Left lung (tissue), 14 donors: ENCODE measurements at places on chromosomes 2 and 18. TPM values are rescaled to one million over a fixed set of nuclear protein-coding genes. Genes with fewer than 3 reads are reported as not detected.

Gene SH3RF3
- polyA plus RNA-seq, result 7.0 TPM

Gene SNRNP27
- 64.5 TPM for polyA plus RNA-seq

Gene KIAA2012
- 1.4 TPM for polyA plus RNA-seq

Gene LRATD1
- polyA plus RNA-seq, result 14.0 TPM

Gene SLC14A1
- 1.1 TPM for polyA plus RNA-seq

Gene ZNF804A
- polyA plus RNA-seq, result 0.06 TPM

DNA sequence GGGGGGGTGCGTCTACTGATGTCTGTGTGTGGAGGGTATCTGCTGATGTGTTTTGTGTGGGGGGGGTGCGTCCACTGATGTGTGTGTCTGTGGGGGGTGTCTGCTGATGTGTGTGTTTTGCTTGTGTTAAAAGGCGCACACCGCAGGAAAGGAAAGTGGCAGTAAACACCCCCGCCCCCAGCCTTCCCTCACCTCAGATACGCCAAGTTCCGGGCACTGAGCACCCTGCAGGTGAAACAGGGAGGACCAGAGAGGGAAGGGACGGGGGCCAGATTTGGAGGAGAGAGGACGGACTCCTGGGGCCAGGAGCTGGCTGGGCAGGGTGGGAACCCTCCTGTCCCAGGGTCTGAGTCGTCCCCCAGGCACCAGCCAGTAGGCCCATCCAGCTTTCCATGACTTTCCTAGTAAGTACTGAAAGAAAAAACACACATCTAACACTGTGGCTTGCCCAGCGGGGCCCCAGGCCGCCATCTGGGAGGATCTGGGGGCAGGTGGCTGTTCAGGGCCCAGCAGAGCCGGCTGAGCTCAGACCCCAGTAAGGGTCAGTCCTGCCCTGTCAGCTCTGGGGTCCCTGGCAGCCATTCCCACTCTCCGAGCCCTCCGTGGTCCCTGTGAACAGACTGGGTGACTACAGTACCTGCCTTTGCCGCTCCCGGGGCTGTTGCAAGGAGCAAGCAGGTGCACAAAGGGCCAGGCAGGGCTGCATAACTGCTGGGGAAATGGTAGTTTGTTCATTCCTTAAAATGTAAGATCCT is 126.9 kb downstream of the NFATC1 start:
- no peak for DNase-seq

DNA sequence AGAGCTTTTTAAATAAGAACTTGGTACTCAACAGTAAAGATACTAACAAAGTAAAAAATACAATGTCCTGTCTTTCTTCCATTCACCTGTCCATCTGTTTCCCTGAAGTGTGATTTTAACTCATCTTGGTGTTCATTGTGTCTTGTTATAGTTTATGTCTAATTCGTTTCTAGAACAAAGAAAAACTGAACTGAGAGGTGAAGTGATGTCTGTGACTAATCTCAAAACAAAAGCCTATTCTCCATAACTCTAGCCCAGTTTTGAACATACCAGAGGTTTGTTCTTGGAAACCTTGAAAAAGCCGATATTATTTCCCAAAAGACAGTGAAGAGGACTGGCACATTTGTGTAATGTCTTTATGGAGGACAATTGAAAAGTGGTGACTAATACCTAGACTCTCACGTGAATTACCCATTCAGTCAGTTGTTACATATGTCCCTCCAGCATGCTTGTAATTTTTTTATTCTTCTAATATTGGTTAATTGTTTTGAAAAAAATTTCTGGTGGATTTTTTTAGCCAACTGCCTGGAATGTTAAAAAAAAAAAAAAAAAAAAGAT is 725.8 kb downstream of the SATB2 start:
- DNase-seq, result no peak

DNA sequence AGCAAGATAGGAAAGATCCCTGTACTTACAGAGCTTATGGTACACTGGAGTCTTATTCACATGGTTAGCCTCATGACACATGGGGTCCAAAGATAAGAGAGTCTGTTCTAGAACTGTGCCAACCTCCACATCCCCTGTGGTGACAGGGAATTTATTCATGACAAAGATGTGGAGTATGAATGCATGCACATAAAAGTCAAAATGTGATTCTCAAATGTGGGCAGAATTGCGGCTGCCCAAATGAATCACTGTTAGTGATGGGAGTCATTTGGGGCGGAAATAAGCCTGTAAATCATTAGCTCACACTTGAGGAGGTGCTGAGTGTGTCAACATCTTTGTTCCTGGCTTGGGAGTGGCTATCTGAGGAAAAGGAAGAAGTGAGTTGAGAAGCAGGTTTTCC is 560.6 kb downstream of the SLC4A3 start:
- DNase-seq, result no peak

DNA sequence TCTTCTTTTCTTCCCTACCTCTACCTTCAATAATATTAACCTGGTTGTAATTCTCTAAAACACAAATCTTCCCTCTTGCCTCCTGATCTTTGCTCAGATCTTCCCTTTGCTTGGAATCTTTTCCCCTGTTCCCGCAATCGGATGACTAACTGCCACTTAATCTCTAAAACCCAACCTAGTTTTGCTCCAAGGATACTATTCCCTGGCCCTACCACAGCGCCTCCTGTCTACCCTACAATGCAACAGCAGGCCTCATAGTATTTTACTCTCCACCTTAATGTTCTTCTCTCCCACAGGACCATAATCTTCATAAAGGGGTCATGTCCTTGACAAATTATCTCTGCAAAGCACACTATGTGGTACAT is 246.8 kb upstream of the TNP1 start:
- no peak for DNase-seq

DNA sequence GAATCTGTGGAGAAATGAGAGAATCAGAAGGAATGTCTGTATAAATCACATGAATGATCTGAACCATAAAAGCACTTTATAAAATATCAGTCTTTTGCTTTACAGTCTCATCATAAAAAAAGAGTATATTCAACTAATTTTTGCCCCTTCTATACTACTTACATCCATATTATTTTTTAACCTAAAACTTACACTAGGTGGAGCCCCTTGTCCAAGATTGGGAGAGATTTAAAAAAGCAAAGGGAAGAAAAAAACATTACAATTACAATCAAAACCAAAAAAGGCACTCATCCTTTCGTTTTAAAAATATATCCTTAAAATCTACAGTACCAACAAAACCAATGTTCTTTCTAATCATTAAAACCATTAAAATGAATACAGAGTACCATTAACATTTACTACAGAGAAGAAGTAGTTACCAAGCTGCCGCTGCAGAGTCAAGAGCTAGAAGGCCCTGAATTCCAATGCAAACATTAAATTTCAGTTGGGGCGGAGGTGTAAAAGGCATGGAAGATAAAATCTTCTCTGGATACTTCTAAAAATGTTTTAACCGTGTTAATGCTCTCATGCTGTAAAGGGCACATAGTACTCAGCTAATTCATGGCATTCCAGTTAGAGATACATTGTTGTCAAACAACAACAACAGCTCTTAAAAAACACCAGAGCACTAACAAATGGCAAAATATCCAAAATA is 56.7 kb upstream of the EPB41L3 start:
- DNase-seq, result peak; percentile 53

GRCh38 chr2:10523406-10524189 is 75.5 kb upstream of the ODC1 start:
- DNase-seq, result no peak
